ENCODE measurements at places on chromosomes 11 and 22. TPM values are rescaled to one million over a fixed set of nuclear protein-coding genes. Genes with fewer than 3 reads are reported as not detected.

The KDM4E gene
- not detected for total RNA-seq

The GLYATL2 gene
- 0.89 TPM for total RNA-seq

The OSM gene
- 0.22 TPM for total RNA-seq

The EXPH5 gene
- 0.80 TPM for total RNA-seq

The ART5 gene
- total RNA-seq, result 3.2 TPM

The TRIM51 gene
- total RNA-seq, result not detected

The DLG2 gene
- total RNA-seq, result 14.5 TPM

The CDC42EP1 gene
- 14.9 TPM for total RNA-seq

DNA sequence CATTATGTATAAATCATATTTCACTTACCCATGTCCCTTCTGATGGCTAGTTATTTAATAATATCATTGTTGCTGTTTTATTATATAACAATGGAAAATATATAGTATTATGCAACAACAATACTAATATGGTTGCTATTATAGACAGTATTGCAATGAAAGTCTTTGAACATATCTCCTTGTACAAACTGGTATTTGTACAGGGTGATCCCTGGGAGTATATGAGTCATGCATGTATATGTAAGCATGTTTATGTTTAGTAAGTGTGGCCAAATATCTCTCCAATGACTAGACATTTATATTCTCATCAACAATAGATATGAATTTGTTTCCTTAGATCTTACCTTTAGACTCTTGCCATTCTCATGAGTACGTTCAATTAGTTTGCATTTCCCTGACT lies 55.9 kb downstream of the KCNC1 start:
- H3K27me3 ChIP-seq, result no peaks in the 10 kb centered on the region
- H3K4me3 ChIP-seq, result no peak overlapping the region
- no peaks in the 10 kb centered on the region for H3K4me1 ChIP-seq

- H3K4me1 ChIP-seq, result no peaks in the 10 kb centered on the region
- H3K4me3 ChIP-seq, result no peak overlapping the region
- DNase-seq, result no peak
- no peaks in the 10 kb centered on the region for H3K27me3 ChIP-seq
Observed at GRCh38 chr11:75836417-75836816, 21.4 kb downstream of the UVRAG start.

GRCh38 chr11:102583141-102583873 lies 41.8 kb downstream of the MMP20 start:
- no peak overlapping the region for H3K4me3 ChIP-seq
- H3K27ac ChIP-seq, result no peak overlapping the region
- DNase-seq, result no peak

GRCh38 chr11:134740590-134741261 lies 328.7 kb upstream of the B3GAT1 start:
- H3K4me1 ChIP-seq, result no peaks in the 10 kb centered on the region
- no peaks in the 10 kb centered on the region for H3K36me3 ChIP-seq
- H3K27me3 ChIP-seq, result peaks cover 5% of the 10 kb centered on the region

DNA sequence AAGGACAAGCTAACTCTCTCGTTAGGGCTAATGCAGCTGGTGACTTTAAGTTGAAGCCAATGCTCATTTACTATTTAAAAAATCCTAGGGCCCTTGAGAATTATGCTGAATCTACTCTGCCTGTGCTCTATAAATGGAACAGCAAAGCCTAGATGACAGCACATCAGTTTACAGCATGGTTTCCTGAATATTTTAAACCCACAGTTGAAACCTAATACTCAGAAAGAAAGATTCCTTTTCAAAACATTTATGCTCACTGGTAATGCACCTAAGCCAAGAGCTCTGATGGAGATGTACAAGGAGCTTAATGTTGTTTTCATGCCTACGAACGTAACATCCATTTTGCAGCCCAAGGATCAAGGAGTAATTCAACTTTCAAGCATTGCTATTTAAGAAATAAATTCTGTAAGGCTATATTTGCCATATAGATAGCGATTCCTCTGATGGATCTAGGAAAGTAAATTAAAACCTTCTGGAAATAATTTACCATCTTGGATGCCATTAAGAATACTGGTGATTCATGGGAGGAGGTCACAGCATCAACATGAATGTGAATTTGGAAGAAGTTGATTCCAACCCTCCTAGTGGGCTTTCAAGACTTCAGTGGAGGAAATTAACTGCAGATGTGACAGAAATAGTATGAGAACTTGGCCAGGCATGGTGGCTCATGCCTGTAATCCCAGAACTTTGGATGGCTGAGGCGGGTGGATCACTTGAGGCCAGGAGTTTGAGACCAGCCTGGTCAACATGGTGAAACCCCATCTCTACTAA lies 14.5 kb downstream of the XNDC1N start:
- DNase-seq, result no peak
- H3K36me3 ChIP-seq, result peaks cover 25% of the 10 kb centered on the region
- no peak overlapping the region for H3K27ac ChIP-seq
- H3K4me3 ChIP-seq, result no peak overlapping the region
- H3K4me1 ChIP-seq, result no peaks in the 10 kb centered on the region

- H3K4me1 ChIP-seq, result no peaks in the 10 kb centered on the region
- DNase-seq, result no peak
- no peaks in the 10 kb centered on the region for H3K36me3 ChIP-seq
- H3K27me3 ChIP-seq, result no peaks in the 10 kb centered on the region
- H3K27ac ChIP-seq, result no peak overlapping the region
Observed at GRCh38 chr11:36306888-36307287, 10.8 kb downstream of the PRR5L start.

- no peaks in the 10 kb centered on the region for H3K27me3 ChIP-seq
- peaks cover 3% of the 10 kb centered on the region for H3K4me1 ChIP-seq
- no peak overlapping the region for H3K4me3 ChIP-seq
- DNase-seq, result no peak
- H3K36me3 ChIP-seq, result no peaks in the 10 kb centered on the region
Observed at GRCh38 chr22:17483688-17484372, 79.5 kb upstream of the SLC25A18 start.

GRCh38 chr11:128644576-128644975 lies 49.3 kb upstream of the FLI1 start:
- DNase-seq, result no peak
- H3K4me3 ChIP-seq, result no peak overlapping the region
- no peaks in the 10 kb centered on the region for H3K36me3 ChIP-seq
- peaks cover 4% of the 10 kb centered on the region for H3K27me3 ChIP-seq

DNA sequence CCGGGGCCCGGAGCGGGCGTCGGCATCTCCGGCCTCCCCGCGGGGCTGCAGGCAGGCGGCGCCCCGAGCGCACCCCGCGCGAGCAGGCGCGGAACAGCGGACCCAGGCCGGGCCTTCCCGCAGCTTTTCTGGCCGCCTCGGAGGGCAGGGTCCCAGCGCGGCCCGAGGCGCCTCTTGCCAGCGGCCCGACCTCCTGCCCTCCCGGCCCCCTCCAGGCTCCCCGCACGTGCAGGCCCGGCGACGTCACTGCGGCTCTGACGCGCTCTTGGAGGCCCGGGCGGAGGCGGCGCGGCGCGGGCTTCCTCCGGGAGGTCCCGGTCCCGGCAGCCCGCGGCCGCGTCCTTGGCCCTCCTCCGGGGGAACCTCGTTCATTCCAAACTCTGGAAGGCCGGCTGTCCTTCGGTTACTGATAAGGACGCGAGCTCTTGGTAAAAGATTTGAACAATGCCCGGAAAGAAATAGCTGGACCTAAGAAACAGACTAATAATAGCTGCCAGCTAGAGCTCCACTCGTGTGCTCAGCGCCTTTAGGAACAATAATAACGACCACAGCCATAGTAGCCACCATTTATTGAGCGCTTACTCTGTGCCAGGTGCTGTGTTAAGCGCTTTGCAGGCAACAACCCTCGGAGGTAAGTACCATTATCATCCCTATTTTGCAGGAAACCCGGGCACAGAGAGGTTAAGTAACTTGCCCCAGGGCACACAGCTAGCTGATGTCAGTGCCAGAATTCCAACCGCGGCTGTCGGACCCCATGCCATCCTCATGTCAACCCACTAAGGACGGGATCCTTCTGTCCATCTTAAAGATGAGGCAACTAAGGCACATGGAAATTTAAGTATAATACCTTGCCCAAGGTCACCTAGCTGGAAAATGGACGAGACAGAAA lies 39.1 kb upstream of the CREB3L1 start:
- peak; percentile 85 for DNase-seq
- H3K4me1 ChIP-seq, result peaks cover 44% of the 10 kb centered on the region
- peak overlapping the region; percentile 39 for H3K4me3 ChIP-seq
- H3K27ac ChIP-seq, result peak overlapping the region; percentile 89
- peaks cover 27% of the 10 kb centered on the region for H3K27me3 ChIP-seq

- H3K4me3 ChIP-seq, result no peak overlapping the region
- H3K36me3 ChIP-seq, result no peaks in the 10 kb centered on the region
- H3K27me3 ChIP-seq, result peaks cover 8% of the 10 kb centered on the region
Observed at GRCh38 chr11:126978911-126979310, 21.7 kb downstream of the KIRREL3 start.

Data from muscle of leg (tissue), 16 donors.